ENCODE measurements at places on chromosomes 4 and X.

- H3K4me1 ChIP-seq, result no peaks in the 10 kb centered on the region
- no peak for DNase-seq
- H3K27me3 ChIP-seq, result no peaks in the 10 kb centered on the region
- H3K36me3 ChIP-seq, result no peaks in the 10 kb centered on the region
Observed at GRCh38 chrX:18647621-18648020, 24.3 kb downstream of the RS1 start.

GRCh38 chr4:5435823-5436222 lies 272.5 kb downstream of the EVC2 start:
- no peaks in the 10 kb centered on the region for H3K36me3 ChIP-seq
- H3K4me3 ChIP-seq, result no peak overlapping the region
- H3K27me3 ChIP-seq, result no peaks in the 10 kb centered on the region
- DNase-seq, result no peak

GRCh38 chrX:24629701-24630100 lies 17.4 kb downstream of the PCYT1B start:
- H3K4me1 ChIP-seq, result no peaks in the 10 kb centered on the region
- H3K27me3 ChIP-seq, result no peaks in the 10 kb centered on the region
- H3K4me3 ChIP-seq, result no peak overlapping the region
- no peak for DNase-seq

- H3K36me3 ChIP-seq, result no peaks in the 10 kb centered on the region
- no peak overlapping the region for H3K4me3 ChIP-seq
- no peak overlapping the region for H3K27ac ChIP-seq
- DNase-seq, result peak; percentile 59
Observed at GRCh38 chr4:123116412-123116811, 194.0 kb upstream of the NUDT6 start.

DNA sequence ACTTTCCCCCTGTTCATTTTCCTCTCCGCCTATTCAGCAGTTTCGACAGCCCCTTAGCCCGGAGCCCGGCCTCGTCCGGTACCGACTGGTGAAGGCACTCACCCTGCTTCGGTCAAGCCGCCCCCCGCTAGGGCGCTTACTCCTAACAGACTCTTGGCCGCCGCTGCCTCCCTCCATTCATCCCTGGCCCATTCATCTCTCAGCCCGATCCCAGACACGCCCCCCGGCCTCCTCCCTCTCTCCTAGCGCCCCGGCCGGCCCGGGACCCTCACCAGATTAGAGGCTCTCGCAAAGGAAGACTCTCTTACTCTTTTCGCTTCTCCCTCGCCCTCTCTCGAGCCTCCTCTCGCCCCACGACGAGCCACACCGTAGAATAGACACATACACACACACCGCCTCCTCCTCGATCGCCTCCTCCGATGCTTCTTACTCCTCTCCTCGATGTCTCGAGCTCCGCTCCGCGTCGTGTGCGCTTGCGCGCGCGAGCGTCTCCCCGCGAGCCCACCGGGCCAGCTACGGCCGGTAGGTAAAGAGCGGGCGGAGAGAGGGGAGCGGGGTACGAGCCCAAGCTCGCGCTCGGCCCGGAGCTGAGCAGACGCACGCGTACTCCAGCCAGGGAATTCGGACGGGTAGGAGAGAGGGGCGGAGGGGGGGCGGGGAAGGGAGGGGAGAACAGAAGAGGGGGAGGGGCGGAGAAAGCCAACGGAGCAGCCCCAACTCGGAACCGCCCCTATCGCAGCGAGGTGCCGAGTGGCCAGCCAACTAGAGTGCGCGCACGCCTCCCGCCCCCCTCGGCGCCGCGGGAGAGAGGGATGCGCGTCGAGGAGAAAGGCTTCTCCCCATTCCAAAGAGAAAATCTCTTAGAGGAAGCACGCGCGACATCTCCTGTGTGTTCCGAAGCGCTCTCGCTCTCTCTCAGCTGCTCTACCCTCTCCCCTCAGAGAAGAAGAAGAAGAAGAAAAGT lies at the start of gene WNK3:
WNK3 (minus strand) TSS at position 633 of the 964 bp plus-strand sequence.
- peaks cover 6% of the 10 kb centered on the region for H3K27me3 ChIP-seq
- peak within 1 kb of the TSS; percentile 44 for H3K4me3 ChIP-seq
- peak; percentile 69 for DNase-seq
- H3K27ac ChIP-seq, result no peak within 1 kb of the TSS

DNA sequence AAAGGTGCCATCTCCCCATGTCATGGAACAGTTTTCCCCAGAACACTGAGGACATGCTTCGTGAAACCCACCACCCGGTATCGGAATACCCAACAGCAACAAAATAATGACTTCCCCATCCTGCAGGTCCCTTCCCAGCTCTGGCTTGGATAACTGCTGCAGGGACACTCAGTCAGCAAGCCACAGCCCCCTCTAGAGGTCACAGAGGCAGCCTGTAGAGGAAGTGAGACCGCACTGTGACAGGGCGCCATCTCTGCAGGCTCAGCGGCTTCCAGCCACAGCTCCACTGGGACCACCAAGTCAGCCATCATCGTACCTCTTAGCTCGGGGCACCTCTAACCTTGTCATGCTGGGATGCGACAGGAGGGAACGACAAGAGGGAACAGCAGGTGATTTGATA lies 315.9 kb downstream of the LDB2 start:
- H3K36me3 ChIP-seq, result no peaks in the 10 kb centered on the region
- no peak overlapping the region for H3K27ac ChIP-seq
- no peak overlapping the region for H3K4me3 ChIP-seq
- DNase-seq, result no peak

DNA sequence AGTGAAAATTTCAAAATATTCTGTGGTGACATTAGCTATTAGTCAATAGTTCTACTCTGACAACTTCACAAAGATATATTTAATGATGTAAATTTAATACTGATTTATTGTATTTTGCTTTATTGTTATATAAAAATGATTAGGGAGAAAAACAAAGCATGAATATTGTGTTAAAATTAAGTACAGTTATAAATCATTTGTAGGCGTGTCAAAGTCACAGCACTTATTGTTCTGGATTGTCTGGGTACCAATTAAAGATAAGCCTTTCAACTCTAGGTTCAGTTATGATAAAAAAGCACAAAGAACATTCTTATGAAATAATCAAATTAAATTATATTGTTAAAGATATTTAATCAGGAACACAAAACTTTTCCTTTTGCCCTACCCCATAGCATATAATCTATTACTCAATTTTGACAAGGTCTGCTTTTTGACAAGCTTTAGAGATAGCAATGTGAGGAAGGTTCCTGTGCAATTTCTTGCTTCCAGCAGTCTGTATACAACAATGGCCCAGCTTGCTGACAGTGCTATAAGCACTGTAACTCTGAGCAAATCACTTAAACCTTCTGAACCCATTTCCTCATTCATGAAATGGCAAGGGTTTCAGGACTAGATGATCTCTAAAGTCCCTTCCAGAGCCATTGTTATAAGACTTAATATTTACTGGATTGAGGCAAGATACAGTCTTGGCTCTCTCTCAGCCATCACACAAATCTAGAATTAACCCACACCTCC lies 910.3 kb upstream of the LCORL start:
- H3K27me3 ChIP-seq, result no peaks in the 10 kb centered on the region
- no peaks in the 10 kb centered on the region for H3K4me1 ChIP-seq
- no peaks in the 10 kb centered on the region for H3K36me3 ChIP-seq
- DNase-seq, result no peak

GRCh38 chr4:181202240-181202639 lies 1041.0 kb upstream of the TENM3 start:
- no peak overlapping the region for H3K4me3 ChIP-seq
- no peaks in the 10 kb centered on the region for H3K36me3 ChIP-seq
- no peaks in the 10 kb centered on the region for H3K27me3 ChIP-seq

GRCh38 chrX:110316351-110317060 lies 1.4 kb downstream of the AMMECR1 start:
- H3K36me3 ChIP-seq, result no peaks in the 10 kb centered on the region
- peak overlapping the region; percentile 89 for H3K4me3 ChIP-seq
- H3K27ac ChIP-seq, result no peak overlapping the region
- H3K27me3 ChIP-seq, result no peaks in the 10 kb centered on the region

GRCh38 chrX:56751071-56751470 lies 22.0 kb downstream of the NBDY start:
- peak; percentile 32 for DNase-seq
- no peak overlapping the region for H3K4me3 ChIP-seq
- H3K36me3 ChIP-seq, result peaks cover 2% of the 10 kb centered on the region
- no peak overlapping the region for H3K27ac ChIP-seq
- H3K4me1 ChIP-seq, result peaks cover 6% of the 10 kb centered on the region
- H3K27me3 ChIP-seq, result no peaks in the 10 kb centered on the region

DNA sequence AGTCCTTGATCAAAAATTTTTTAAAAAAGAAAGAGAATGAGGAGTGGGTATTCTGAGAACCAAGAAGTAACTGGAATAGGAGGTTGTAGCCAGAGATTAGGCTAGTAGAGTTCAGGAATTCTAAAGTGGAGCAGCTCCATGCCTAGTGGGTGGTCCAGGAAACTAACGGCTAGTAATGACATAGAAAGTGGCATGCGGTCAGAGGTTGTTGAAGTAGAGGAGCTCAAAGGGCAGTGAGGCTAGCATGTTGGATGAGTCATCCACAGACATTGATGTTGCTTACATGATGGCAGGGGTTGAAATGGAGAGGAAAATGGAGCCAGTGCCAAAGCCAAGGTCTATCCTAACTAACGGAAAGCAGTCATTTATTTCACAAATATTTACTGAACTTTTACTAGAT lies 42.1 kb downstream of the TEX13B start:
- no peak for DNase-seq
- H3K4me3 ChIP-seq, result no peak overlapping the region
- H3K27ac ChIP-seq, result no peak overlapping the region

- H3K4me3 ChIP-seq, result no peak overlapping the region
- no peaks in the 10 kb centered on the region for H3K27me3 ChIP-seq
- no peaks in the 10 kb centered on the region for H3K36me3 ChIP-seq
- H3K4me1 ChIP-seq, result no peaks in the 10 kb centered on the region
- H3K27ac ChIP-seq, result no peak overlapping the region
Observed at GRCh38 chr4:161254375-161254774, 909.4 kb downstream of the FSTL5 start.

DNA sequence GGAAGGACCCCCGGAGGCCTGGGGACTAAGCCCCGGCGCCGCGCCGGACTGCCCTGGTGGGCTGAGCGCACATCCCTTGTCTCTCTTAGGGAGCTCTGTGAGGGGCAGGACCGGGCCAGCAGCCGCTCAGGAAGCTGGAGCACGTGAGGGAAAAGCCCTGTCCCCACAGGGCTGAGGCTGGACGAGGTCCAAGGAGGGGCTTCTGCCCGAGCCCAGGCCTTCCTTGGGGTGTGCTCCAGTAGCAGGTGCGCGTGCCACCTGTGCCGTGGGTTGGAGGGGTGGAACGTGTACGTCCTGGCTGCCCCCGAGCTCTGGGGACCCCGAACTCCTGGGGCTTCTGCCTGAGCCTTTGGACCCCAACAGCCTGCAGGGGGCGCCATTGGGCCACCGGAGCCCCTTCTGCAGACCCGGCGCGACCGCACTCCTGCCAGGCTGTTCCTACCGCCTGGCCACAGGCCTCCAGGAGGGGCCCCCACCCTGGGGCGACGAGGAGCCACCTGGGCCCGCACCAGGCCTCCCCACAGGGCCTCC lies 27.2 kb downstream of the TACC3 start:
- no peaks in the 10 kb centered on the region for H3K36me3 ChIP-seq
- peaks cover 4% of the 10 kb centered on the region for H3K4me1 ChIP-seq
- no peak overlapping the region for H3K27ac ChIP-seq
- DNase-seq, result peak; percentile 58

GRCh38 chr4:178976861-178977260 lies 1534.6 kb upstream of the AGA start:
- H3K27ac ChIP-seq, result no peak overlapping the region
- H3K4me3 ChIP-seq, result no peak overlapping the region

GRCh38 chr4:26406346-26406975 lies 83.8 kb downstream of the CCKAR start:
- peak; percentile 4 for DNase-seq
- H3K4me1 ChIP-seq, result no peaks in the 10 kb centered on the region
- no peak overlapping the region for H3K4me3 ChIP-seq
- no peaks in the 10 kb centered on the region for H3K27me3 ChIP-seq
- no peak overlapping the region for H3K27ac ChIP-seq
- H3K36me3 ChIP-seq, result no peaks in the 10 kb centered on the region

DNA sequence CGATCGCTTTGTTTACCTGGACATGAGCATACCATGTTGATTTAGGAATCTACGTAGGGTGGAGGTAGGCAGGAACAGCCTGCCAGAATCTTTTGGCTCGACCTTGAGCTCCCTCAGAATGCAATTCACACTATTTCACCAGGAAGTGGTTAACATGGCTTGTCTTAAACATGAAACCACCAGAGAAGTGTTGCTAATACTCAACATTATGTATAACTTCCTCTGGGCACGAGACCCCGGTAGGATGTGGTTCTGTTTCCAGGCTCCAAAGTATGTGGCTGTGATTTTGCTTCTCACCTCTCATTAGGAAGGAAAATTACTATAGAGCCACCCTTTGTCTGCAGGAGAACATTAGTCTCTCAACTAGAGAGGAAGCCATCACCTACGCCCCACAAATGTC lies 59.0 kb upstream of the VCX3B start:
- no peaks in the 10 kb centered on the region for H3K4me1 ChIP-seq
- H3K4me3 ChIP-seq, result no peak overlapping the region
- DNase-seq, result no peak
- H3K27ac ChIP-seq, result no peak overlapping the region
- no peaks in the 10 kb centered on the region for H3K36me3 ChIP-seq

GRCh38 chr4:185221912-185222311 lies 12.5 kb downstream of the SNX25 start:
- H3K27ac ChIP-seq, result no peak overlapping the region
- H3K4me1 ChIP-seq, result peaks cover 2% of the 10 kb centered on the region
- H3K36me3 ChIP-seq, result no peaks in the 10 kb centered on the region
- no peak for DNase-seq
- no peak overlapping the region for H3K4me3 ChIP-seq
- no peaks in the 10 kb centered on the region for H3K27me3 ChIP-seq

- H3K27me3 ChIP-seq, result no peaks in the 10 kb centered on the region
- H3K36me3 ChIP-seq, result no peaks in the 10 kb centered on the region
- DNase-seq, result no peak
- H3K4me3 ChIP-seq, result no peak overlapping the region
- H3K27ac ChIP-seq, result no peak overlapping the region
Observed at GRCh38 chr4:186695392-186695791, 28.3 kb downstream of the FAT1 start.

DNA sequence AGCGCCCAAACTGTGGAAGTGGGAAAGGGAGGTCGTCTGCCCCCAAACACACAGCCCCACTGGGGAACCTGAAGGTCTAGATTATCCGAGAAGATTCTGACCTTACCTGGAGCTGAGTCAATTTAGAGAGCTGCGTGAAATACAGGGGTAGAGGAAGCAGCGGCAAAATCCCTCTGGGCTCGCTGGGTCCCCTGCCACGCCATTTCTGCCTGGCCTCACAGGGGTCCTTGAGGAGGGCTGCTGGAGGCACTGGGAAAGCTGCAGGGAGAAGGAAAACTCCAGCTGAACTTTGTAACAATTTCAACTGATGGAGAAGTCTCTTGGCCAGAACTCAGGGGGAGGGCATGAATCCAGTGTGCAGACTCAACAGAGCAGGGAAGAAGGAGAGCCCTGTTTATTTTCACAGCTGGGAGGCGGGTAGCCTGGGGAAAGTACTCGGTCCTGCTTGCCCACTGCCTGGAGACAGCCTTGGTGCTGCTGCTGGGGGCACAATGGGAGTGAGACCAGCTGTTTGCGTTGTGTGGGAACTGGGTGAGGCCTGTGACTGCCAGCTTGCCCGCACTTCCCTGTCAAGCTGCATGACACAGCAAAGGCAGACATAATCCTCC lies 93.2 kb upstream of the MAPK10 start:
- H3K27ac ChIP-seq, result no peak overlapping the region
- H3K27me3 ChIP-seq, result no peaks in the 10 kb centered on the region
- H3K4me3 ChIP-seq, result no peak overlapping the region
- no peaks in the 10 kb centered on the region for H3K4me1 ChIP-seq
- DNase-seq, result no peak

- no peak overlapping the region for H3K27ac ChIP-seq
- H3K4me3 ChIP-seq, result no peak overlapping the region
- H3K27me3 ChIP-seq, result no peaks in the 10 kb centered on the region
Observed at GRCh38 chr4:144507311-144508101, 138.4 kb upstream of the HHIP start.
